GM12878 (cell line): ENCODE measurements at places on chromosomes 3 and 15.

DNA sequence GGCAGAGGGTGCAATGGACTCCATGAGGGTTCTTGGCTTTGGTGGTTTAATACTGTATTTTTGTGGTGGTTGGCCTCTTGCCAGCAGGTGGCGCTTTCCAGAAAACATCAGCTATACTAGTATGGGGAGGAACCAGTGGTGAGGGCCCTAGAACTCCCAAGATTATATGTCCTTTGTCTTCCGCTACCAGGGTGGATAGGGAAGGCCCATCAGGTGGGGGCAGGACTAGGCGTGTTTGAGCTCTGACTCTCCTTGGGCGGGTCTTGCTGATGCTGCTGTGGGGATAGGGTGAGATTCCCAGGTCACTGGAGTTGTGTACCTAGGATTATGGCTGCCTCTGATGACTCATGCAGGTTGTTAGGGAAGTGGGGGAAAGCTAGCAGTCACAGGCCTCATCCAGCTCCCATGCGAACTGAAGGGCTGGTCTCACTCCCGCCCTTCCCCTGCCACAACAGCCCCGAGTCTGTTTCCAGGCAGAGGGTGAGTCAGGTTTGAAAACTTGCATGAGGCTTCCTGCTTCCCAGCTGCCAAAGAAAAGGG, 357.7 kb downstream of the OTOL1 start:
- DNase-seq, result no peak

DNA sequence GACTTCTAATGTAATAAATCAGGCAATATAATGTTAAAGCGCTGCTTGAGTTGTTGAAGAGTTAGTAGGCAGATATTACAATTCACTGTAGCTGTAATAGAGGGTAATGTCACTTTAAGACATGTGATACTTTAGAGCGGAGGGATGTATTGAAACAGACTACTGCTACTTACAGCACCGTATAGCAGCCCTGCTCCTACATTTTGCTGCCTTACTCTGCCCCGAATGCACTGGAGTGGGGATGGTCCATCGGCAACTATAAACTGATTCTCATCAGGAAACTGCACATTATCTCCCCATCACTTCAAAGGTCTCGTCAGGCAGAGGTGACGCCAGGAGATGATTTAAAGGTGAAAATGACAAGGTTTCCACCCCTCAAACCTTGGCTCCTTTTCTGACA, 349.7 kb upstream of the SUCLG2 start:
- no peak for DNase-seq

- no peak for DNase-seq
Measured at GRCh38 chr3:152176998-152177397, 91.7 kb upstream of the MBNL1 start.

- no peak for DNase-seq
Measured at GRCh38 chr15:39709941-39710340, 72.7 kb downstream of the FSIP1 start.

- no peak for DNase-seq
Measured at GRCh38 chr15:77834276-77834990, 201.7 kb upstream of the LINGO1 start.

- DNase-seq, result no peak
Measured at GRCh38 chr3:197001972-197002700, 27.5 kb downstream of the MELTF start.

DNA sequence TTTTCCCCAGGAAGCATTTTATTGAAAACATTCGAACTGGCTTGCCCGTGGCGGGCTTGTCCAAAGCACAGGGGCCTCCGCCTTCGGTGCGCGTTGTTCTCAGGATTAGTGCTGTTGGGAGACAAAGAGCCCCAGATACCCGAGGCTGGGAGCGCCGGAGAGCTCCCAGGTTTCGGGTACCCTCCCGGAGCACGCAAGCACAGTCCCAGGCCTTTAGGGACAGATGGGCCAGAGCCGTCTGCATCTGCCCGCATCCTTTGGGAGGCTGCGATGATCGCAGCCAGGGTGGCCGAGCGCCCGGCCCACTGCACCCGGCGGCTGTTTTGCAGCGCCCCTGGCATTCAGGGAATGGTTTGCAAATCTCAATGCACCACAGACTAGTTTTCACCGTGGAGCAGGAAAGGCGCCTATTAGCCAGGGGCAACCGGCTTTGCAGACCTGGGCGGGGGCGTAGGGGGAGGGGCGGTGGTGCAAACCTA, 5.0 kb upstream of the FEZF2 start:
- no peak for DNase-seq
